ENCODE measurements at places on chromosomes 7 and 10.

GRCh38 chr7:34059136-34059828 is 153.9 kb downstream of the BMPER start:
- no peak for DNase-seq

DNA sequence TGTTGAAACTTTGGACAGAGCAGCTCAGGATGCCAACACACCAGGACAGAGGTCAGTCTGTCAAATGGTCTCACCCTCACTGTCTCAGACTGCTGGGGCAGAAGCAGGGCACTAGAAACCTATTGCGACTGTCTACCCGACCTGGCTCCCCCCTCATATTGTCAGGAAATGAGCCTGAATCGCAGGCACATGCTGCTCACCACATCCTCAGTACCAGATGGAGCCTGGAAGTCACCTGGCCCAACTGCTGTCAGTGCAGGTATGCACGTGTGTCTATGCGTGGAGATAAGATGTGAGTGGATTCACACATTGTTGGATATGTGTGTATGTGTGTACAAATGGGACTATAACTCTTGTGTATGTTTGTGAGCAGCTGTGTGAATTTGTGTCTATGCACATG is 3.2 kb upstream of the CDHR1 start:
- DNase-seq = no peak

GRCh38 chr7:78417180-78417853 is 618.7 kb downstream of the PHTF2 start:
- DNase-seq = no peak

DNA sequence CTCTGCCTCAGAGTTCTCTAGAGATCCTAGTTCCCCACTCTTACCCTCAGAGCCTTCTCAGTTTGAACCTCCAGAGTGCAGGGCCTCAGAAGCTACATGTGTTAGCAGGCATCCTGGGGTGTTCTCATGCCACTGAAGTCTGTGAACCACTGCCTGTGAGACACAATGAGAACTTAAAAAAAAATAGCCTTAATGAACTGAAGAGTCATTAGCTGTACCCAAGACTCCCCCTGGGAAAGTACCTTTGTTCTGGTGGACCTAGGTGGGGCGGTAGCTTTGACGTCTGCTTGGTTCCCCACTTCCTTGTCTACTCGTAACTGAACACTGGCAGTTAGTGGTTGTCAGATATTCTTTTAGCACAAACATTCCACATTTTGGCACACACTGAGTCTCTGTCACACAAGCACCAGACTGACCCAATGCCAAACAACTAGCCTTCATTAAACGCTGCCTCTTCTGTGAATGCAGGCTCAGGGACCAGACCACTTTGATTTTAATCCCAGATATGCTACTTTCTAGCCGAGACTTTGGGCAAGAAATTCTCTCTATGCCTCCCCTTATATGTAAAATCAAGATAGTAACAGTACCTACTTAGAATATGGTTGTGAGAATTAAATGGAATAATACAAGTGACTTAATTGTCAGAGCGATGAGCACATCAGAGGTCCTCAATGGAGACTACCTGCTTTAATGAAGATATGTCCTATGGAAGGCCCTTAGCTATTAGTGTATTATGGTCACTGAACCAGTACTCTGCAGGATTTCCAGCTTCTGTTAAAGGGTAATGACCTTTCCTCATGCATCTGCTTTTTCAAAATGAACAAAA is 75.3 kb upstream of the CC2D2B start:
- DNase-seq = no peak

- DNase-seq = no peak
These were observed 24.0 kb upstream of the HSPA12A start for GRCh38 chr10:116766241-116766827.

DNA sequence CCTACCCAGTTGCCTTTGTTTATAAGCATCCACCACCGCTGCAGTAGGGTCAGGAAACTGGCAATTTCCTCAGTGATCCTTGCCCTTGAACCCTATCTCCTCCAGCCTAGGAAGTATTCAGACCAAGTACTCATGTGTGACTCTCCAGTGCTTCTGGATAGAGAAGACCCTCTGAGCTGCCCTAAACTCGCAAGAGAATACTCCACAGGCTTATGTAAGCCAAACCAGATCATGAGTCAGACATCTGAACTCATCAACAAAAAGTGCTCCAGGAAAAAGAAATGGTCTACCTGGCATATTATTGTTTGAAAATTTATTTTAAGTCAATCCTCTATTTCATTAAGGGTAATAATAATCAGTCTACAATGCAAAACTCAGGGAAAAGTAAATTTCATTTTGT is 101.3 kb downstream of the KAT6B start:
- DNase-seq = no peak

- no peak for DNase-seq
These were observed 52.9 kb downstream of the AP3M1 start for GRCh38 chr10:74097776-74098175.

Measured in 8988T (cell line).